ELF-1 (cell line): ENCODE measurements at places on chromosomes 7 and 10.

DNA sequence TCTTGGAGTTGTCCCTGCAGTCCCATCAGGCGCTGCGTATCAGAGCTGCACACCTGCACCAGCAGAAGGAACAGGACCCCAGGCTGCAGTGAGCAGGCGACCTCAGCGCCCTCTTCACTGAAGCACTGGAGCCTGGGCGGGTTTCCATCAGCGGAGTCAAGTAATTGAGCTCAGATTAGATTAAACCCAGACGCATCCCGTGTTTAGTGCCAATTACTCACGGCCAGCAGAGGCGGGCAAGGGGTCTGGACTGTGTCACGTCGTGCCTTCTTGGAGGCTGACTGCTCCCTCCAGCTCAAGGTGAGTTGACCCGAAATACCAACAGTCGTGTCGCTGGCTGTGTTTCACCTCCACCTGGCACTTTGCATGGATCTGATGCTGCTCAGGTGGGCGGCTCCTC lies 123.6 kb downstream of the CXCL12 start:
- no peak for DNase-seq

- no peak for DNase-seq
Measured at GRCh38 chr7:114783508-114783907, 138.4 kb upstream of the MDFIC start.

DNA sequence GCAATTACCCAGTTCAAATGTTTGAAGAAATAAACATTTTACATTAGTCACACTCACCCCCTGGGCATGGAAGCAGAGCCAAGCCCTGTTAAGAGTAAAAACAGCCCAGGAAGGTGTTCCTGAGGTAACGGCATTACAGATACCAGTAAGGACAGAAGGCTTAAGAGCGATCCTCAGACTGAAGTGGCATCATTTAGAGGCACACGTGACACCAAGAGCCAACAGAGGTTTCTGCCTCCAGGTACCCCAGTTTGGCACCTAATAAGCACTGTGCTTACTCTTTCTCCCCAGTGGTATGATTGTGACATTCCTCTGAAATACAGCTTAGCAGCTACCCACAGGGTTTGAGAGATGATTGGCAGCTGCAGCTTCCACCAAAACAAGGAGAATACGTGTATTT lies 17.2 kb downstream of the MMS19 start:
- no peak for DNase-seq

GRCh38 chr10:75403939-75404814 lies 2.6 kb upstream of the ZNF503 start:
- DNase-seq: peak; percentile 77

DNA sequence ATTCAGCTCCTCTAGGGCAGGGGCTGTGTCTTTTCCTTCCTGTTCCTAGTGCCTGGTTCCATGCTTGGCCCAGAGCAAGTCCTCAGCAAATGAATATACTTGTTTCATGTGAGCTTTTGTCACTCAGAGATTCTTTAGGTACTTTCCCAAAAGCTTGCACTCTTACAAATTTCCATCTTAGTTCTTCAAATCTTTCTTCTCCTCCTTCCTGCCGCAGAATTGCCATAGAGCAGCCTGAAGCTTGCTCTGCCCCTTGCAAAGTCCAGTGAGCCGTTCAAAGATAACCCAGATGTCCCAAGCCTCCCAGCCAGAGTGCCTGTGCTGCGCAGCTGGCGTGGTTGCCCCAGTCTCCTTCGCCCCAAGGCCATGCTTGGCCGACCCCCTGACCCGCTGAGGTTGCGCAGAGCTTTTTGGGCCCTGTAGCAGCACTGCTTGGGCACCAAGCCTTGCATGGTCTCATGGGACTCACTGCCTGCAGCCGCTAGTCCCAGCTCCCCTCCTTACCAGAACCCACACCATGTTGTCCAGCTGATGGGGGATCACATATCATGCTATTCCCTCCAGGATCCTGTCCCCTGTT lies 20.7 kb downstream of the CHST3 start:
- DNase-seq: no peak
